Cardiac muscle cell (in vitro differentiated cells and primary cell): ENCODE measurements at places on chromosomes 16 and 17. TPM values are rescaled to one million over a fixed set of nuclear protein-coding genes. Genes with fewer than 3 reads are reported as not detected.
A peak's percentile ranks its signal among the peaks of the same experiment; 100 is the strongest.

DNA sequence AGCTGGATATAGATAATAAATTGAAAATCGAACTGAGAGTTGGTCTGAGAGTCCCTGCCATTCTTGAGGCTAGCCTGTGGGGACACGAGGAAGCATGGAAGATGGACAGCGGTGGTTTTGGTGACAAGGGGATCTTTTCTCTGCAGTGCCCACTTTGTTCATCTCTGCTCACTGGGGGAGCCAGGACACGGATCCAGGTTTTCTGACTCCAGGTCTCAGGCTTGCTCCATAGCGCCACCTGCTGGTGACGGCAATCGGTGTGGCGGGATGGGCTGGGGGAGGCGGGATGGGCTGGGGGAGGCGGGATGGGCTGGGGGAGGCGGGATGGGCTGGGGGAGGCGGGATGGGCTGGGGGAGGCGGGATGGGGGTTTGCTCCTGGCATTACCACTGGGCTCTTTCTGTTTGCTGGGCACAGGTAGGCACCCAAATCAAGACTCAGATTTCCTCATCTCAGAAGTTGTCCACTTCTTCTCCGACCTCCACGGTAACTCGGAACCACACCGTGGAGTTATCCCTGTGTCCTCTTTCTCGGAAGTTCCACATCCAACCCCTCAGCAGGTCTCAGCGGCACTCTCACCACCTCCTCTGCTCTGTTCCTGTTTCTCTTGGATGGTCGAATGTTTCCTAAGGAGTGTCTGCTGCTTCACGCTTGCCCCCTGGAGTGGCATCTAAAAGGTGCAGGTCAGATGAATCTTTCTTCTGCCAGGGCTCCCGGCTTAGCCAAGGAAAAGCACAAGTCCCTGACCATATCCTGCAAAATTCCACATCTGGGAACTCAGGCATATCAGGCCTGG, 142.4 kb downstream of the CYLD start:
- no peak for DNase-seq

DNA sequence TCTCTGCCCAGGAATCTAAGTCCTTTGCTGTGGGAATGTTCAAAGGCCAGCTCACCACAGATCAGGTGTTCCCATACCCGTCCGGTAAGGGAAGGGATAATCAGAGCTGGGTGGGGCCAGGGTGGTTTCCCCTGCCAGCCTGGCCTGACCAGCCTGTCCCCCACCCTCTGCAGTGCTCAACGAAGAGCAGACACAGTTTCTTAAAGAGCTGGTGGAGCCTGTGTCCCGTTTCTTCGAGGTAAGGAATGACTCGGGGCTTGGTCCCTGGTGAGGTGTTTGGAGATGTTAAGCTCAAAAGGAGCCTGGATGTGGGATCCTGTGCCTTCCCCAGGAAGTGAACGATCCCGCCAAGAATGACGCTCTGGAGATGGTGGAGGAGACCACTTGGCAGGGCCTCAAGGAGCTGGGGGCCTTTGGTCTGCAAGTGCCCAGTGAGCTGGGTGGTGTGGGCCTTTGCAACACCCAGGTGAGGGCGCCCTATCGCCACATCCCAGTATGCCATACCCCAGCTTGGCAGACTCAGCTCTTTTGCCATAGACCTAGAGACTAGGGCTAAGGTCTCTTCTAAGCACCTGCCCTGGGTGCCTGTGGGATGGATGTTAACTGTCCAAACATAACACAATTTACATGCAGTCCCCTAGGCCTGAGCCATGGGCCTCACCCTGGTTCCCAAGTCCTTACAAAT, 997 bp downstream of the ACADVL start:
- peak; percentile 37 for DNase-seq

GRCh38 chr16:14296663-14297062, 225.5 kb downstream of the MRTFB start:
- no peak for DNase-seq

- DNase-seq: peak; percentile 76
Observed at GRCh38 chr17:65559804-65560627, 1.4 kb downstream of the AXIN2 start.

DNA sequence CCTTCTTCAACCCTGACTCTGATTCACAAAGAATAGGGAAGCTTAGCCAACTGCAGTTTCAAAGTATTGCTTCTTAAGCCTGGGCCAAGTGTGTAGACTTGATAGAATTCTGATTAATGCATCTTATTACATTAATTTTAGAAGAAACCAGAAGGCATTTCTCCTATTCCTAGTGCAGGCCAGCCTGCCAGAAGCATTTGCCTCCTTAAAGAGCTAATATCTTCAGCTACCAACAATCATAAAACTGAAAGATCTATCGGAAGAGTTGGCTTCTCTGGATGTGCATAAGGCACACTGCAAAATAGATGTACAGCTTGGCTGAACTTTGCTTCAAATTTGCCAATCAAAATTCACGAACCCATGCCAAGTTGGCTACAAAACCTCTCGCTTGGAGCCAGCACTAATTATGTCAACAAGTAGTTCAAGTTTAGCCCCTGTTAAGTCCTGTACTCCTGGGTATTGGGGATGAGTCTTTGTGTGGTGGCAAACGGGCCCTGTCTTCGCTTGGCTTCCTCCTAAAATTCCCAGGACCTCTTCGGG, 717.8 kb downstream of the WWOX start:
- DNase-seq: no peak

GRCh38 chr16:86073103-86073625, 174.2 kb downstream of the IRF8 start:
- DNase-seq: no peak

GNPTG gene
- 42.5 and 57.0 TPM in 2 replicates for polyA plus RNA-seq

DNA sequence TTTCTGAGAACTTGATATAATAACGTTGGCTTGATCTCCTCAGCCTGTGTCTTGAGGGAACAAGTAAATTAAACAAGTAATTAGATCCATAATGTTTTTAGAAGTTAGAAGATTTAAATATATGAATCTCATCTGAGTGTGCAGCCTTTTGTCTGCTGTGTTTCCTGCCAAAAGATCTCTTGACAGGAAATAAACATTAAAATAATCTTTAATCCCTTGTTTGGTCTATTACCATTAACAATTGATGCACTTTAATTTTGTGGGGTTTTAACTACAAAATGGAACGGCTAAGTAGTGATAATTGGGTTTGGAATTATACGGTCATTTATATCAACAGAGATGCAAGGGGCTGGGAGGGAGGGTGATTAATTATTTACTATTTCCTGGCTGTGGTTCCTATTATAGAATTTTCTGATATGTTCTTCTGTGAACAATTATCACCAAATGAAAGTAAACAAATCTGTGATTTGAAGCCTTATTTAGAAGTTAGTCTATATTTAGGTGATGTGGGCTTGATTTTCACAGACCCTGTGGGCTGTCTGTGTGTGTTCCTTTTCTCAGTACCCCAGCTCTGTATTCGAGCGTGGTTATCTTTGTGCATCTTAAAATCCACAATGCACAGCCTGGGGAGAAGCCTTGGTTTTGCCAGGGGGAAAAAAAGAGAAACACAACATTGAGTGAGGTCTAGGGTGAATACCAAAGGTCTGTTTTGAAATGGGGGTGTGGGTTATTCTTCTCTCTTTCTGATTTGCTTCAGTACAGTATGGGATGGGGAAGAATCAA, 556.1 kb downstream of the WWOX start:
- no peak for DNase-seq

KRTAP9-2 gene
- polyA plus RNA-seq: not detected in 2 replicates

SHBG gene
- 3.9 and 5.6 TPM in 2 replicates for polyA plus RNA-seq
